ENCODE measurements at places on chromosomes 12 and 14.

- no peak for DNase-seq
Observed at GRCh38 chr12:76152181-76152807, 67.8 kb upstream of the NAP1L1 start.

DNA sequence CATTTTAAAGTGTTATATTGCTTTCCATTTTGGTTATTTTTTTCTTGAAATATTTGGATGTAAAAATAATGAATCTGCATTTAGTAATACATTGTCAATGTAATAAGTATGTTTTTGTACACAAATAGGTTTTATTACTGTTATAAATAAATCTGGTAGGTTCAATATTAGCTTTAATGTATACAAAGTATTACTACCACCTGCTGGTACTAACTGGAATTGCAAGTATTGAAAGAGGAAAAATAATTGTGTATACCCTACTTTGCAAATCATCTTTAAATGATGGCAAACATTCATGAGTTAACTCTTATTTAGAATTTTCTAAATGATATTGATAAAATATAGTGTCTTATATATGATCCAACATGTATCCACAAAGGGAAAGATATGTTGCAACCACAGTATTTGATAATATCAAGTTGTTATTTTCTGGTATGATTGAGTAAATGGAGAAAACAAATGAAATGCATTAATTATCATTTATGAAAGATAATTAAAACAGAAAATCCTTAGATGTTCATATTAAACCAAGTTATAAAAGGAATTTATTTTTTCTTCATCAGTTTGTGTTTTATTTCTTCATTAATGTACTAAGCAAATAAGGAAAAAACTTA, 3.2 kb downstream of the OR4K2 start:
- no peak for DNase-seq

- no peak for DNase-seq
Observed at GRCh38 chr14:91985521-91986255, 38.2 kb upstream of the FBLN5 start.

DNA sequence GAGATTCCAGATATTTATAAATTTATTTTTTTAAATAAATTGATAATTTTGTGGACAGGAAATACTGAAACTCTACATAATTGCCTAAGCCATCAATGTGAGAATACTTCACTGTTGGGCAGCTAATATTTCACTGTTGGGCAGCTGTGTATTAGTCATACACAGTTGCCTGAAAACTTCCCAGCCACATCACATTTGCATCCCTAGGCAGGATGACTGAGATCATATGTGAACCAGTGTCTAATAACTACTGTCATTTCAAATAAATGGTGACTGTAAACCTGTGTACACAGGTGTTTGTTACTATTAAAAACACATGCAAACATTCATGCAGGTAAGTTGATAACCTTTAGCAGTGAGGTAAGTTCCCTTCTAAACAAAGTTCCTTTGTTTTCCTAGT, 43.9 kb downstream of the TMTC3 start:
- DNase-seq = no peak

GRCh38 chr14:74616996-74617700, 5.1 kb upstream of the LTBP2 start:
- no peak for DNase-seq

DNA sequence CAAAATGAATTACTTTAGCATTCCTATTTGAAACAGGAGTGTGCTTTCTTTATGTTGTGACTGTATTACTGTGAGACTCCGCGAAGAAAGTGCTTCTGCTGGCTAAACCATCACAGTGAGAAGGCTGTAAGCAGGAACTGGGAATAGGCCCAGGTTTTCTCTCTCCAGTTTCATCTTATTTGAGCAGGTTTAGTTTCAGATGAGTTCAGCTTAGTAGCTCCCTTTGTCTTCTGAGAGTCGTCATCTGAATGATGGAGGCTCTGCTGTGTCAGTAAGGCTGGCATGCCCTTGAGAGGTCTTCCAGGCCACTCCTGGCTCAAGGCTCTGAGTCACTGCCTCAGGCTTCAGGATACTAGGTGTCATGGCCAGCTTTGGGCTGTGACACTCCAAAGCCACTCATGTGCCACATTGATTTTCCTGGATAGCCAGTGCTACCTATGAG, 205.6 kb upstream of the RGS6 start:
- no peak for DNase-seq

DNA sequence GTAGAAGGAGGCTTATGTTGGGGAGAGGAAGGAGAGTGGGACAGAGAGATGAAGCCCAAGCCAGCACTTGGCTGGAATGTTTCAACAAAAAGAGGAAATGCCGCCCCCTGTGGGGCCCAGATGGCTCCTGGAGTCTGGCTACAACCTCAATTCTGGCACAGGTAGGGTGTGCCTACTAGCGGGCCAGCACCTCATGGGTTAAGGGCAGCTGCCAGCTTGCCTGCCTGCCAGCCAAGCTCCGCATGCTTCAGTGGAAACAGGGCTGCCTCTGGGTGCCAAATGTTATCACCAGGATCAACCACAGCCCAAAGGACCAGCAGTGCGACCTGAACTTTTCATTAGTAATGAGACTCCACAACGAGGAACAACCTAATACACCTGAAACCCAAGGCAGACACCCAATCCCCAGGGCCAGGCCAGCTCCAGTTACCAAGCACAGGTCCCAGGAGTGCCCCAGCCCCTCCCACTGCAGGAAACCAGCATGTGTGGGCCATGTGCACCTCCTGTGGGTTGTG, 11.3 kb downstream of the RAB15 start:
- no peak for DNase-seq

DNA sequence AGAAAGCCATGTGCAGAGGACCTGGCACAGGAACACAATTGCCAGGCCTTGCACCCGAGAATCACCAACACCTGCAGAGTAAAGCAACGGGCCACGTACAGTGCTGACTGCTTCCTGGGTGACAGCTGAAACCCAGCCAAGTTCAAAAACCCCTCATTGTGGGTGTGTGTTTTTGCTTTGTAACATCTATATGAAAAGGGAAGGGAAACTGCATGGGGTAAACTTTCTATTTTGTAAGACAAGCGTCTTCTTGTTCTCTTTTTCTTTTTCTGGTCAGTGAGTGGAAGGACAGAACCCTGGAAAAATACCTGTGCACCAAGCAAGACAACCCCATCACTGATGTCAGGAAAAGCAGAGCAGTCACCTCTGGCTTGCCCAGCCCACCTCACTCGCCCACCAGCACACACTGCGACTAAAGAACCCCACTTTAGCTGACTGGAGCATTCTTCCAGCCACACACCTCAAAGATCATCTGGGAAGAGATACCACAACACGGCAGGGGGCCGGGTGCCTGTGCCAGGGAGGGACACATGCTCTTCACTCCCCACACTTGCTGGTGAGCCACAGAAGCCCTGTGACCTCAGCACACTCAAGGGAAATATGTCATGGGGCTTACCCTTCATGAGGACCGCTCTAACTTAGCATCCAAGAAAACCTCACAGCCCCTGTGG, 172.3 kb downstream of the NDUFA12 start:
- no peak for DNase-seq

DNA sequence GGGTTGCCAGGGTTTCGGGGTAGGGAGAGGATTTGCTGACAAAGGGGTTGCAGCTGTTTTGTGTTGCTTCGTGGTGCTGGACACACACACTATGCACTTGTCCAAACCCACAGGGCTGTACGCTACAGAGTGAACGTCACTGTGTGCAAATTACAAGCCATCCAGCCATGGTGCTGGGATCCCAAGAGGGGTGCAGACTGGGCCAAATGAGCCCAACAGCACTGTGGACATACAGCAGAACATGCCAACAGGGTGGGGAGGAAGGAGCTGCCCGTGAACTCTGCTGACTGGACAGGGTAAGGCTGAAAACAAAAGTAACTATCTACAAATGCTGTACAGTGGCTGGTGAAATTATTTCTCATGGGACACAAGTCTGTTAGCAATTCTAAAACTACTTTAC, 25.2 kb downstream of the POLE start:
- no peak for DNase-seq

Data from Panc1 (cell line).